Activated naive CD4-positive, alpha-beta T cell treated with anti-CD3 and anti-CD28 coated beads, Interleukin-2, amount 50 U/mL, for 72 hours (primary cell): ENCODE measurements at places on chromosomes 13 and 19. TPM values are rescaled to one million over a fixed set of nuclear protein-coding genes. Genes with fewer than 3 reads are reported as not detected.

DNA sequence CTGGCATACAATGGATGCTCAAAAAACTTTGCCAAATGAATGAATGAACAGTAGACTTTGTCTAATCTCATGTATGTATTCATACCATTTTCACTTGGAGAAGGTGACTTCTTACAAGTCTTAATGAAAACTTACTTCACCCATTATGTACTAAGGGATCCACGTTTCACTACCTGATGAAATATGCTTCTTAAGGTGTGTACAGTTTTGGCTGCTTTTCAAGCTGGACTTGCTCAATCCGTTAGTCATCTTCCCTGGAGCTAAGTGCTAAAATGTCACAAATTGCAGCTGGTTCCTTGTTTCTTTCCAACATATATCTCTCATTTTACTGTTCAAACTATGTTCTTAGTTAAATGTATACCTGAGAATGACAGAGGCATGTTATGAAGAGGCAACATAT is 4.2 kb upstream of the CCNA1 start:
- no peak for DNase-seq

- DNase-seq, result no peak
These were observed 25.5 kb downstream of the TSSK6 start for GRCh38 chr19:19489804-19490204.

- DNase-seq, result no peak
These were observed 103.9 kb downstream of the LMO7 start for GRCh38 chr13:75740031-75740430.

DNA sequence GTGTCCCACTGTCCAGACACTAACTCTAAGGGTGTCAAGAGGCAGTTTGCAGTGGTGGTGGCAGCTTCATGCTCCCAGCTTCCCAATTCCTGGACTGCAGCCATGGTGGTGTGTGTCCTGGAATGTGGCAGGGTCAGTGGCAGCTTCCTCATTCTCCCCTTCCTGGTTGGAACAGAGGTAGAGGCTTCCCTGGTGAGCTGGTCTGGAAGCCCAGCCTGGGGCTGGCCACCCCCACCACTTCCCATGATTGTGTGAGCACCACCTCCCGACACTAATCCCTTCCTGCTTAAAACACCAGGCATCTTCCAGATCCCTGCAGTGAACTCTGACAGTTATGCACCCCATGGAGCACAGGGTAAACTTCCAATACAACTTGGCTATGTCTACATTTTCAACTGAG is 134.9 kb downstream of the RAP2A start:
- no peak for DNase-seq

- DNase-seq, result no peak
These were observed 15.6 kb downstream of the EPS8L1 start for GRCh38 chr19:55091126-55091910.

- DNase-seq, result no peak
These were observed 270.9 kb downstream of the MZT1 start for GRCh38 chr13:72456486-72456885.

DNA sequence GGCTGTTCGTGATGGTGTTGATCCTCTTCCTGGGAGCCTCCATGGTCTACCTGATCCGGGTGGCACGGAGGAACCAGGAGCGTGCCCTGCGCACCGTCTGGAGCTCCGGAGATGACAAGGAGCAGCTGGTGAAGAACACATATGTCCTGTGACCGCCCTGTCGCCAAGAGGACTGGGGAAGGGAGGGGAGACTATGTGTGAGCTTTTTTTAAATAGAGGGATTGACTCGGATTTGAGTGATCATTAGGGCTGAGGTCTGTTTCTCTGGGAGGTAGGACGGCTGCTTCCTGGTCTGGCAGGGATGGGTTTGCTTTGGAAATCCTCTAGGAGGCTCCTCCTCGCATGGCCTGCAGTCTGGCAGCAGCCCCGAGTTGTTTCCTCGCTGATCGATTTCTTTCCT is 12.2 kb upstream of the C19orf33 start:
- no peak for DNase-seq

DNA sequence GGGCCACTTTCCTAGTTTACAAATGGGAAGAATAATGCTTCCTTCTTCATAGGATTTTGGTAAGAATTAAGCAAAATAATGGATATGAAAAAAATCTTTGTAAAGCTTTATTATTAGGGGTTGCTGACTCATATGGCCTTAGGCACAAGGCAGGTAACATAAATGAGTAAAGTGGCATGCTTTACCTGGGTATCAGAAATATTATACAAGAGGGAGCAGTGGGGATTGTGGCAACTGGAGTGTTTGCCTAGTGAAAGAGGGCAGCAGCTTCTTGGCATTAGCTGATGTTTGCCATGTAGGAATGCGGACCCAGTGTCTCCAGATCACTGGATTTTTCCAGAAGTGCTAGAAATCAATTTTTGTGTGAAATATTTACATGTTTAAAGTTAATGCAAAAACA is 19.5 kb downstream of the WDFY2 start:
- DNase-seq, result no peak

DNA sequence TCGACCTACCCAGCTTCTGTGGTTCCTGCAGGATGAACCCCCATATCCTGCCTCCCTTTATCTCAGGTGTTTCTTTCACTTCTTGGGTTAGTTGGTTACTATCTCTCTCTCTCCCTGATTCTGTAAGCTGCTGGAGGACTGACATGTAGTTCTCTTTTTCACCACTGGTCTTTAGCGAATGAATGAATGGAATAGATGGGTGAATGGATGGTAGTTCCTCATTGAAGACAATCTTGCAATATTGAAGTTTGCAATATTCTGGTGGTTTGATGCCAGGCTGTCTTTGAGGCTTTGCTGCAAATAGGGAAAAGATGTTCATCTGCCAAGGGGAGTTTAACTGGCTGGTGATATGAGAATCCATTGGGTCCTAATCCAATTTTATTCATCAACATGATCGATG is 120.2 kb downstream of the UBL3 start:
- DNase-seq, result no peak

DNA sequence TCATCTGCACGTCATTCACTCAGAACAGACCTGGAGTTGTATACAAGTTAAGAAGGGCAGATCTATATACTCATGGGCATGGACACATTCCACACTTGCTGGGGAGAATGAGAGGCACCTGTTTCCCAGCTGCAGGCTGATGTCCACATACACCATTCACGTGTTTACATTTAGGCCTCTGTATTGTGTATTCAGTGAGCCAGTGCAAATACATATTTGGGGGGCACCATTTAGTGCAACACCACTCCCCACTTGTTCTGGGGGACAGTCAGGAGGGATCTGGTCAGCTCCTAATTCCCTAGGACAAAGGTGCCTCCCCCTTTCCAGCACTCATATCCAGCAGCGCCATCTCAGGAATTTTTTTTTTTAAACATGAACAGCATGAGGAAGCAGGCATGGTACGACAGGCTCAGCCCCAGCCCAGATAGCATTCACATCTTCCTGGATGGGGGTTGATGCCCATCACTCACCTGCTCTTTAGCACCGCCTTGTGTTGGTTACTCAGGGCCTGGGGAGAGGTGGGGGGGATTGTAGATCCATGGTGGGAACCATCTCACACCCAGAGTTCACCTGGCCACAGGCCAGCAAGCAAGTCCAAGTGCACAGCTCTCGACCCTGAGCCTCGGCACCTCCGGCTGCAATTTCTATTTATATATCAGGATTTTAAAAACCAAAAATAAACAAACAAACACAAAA is 56.9 kb upstream of the ZNF254 start:
- DNase-seq, result no peak

DNA sequence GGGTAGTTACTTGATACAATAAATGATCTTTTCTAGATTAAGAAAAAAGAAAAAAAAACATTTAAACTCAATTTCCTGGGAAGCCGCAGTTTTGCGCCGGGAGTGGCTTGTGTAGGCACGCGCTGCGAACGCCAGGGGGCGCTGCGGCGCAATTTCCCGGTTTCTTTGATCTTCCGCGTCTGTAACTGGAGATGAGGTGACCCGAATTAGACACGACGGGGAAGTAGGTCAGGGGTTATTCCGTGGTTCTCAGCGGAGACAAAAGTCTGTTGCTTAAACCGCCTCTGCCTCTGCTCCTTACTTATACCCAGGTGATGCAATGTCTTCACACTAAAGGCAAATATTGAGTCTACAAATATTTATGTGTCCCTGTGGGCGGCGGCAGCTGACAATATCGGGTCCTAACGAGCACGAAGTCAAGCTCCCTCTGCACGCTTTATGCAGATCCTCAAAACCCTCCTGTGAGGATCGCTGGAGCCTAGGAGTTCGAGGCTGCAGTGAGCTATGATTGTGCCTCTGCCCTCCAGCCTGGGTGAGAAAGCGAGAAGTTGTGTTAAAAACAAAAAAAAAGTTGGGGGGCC is 15.2 kb downstream of the STXBP2 start:
- peak; percentile 85 for DNase-seq

DNA sequence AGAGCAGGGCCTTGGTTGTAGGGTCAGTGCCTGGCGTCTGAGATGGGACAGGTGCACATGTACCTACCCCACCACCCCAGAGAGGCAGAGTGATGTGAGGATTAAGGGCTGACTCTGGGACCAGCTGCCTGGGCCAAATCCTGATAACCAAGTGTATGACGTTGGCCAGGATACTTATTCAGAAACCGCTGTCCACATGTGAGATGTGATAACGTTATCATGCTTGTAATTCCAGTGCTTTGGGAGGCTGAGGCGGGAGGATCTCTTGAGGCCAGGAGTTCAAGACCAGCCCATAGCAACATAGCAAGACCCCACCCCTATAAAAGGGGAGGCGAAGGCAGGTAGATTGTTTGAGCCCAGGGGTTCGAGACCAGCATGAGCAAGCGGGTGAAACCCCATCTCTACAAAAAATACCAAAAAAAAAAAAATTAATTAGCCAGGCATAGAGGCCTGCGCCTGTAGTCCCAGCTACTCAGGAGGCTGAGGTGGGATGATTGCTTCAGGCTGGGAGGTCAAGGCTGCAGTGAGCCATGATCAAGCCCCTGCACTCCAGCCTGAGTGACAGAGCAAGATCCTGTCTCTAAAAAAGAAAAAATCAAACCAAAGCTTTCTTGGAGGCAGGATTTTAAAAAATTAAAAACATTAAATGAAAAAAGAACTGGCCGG is 10.0 kb downstream of the ADGRE5 start:
- no peak for DNase-seq

GRCh38 chr19:30943101-30943843 is 406.0 kb downstream of the TSHZ3 start:
- DNase-seq, result no peak

DNA sequence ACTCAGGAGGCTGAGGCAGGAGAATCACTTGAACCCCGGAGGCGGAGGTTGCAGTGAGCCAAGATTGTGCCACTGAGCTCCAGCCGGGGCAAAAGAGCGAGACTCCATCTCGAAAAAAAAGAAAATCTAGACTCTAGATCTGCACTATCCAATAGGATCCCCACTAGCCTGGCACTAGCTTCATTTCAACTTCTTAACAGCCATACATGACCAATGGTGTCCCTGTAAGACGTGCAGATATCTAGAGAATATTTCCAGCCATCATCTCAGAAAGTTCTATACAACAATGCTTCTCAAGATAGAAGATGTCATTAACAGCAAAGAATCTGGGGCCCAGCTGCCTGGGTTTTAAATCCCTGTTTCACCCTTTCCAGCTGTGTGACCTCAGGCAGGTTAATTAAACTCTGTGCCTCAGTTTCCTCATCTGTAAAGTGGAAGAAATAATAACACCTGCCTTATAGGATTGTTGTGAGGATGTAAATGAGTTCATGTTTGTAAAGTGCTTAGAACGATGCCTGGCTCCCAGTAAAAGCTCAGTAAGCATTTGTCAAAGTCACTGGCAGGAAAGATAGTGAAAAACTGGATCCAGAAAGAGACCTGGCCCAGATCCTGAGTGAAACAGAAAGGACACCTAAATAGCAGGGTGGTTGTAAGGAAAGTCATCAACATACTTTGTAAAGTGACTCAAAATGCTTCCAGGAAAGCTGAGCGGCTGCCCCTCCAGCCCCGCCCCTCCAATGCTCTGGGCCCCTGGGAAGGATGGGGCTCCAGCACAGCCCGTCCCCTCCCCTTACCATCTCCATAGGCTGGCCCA is 13.5 kb downstream of the WIZ start:
- no peak for DNase-seq

GRCh38 chr13:27712421-27712820 is 79.9 kb upstream of the GSX1 start:
- DNase-seq, result no peak

GRCh38 chr13:99496184-99497142 is 4.8 kb upstream of the TM9SF2 start:
- peak; percentile 79 for DNase-seq

- no peak for DNase-seq
These were observed 447.4 kb downstream of the EFNB2 start for GRCh38 chr13:106088085-106088484.

DNA sequence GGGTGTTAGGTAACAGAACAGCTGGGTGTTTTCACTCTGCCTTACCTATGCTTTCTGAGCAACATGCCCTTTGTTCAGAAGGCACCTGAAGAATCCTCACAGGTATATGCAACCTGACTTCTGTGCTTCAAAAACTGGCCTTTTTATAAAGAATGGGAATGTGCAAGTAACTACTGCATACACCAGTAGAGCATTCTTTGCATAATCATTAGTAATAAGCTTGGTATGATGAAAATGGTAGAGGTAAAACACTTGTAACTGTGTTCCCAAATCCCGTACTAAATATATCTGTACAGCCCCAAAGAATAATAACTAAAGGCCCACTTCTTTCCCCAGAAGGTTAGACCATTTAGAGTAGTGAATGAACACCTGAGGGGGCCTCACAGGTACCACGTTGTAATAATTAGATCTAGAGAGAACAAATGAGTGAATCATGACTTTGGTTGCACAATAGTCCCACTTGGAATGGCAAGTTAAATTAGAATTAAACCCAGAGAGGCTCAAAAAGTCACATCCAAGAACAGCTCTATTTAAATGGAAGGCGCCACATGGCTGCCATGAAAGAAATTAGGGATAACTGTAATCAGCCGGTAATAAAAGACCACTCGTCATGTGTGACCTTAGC is 413.9 kb downstream of the KLF12 start:
- no peak for DNase-seq

- no peak for DNase-seq
These were observed 727 bp downstream of the CERS1 start for GRCh38 chr19:18895038-18895823.

- DNase-seq, result no peak
These were observed 80.4 kb downstream of the EDNRB start for GRCh38 chr13:77838271-77838670.

GRCh38 chr19:15701757-15702533 is 25.9 kb upstream of the OR10H2 start:
- no peak for DNase-seq

S1PR2 gene
- total RNA-seq, result 7.7 TPM

MTMR6 gene
- 4.8 TPM for total RNA-seq

PVR gene
- total RNA-seq, result 23.4 TPM

CEACAM8 gene
- total RNA-seq, result not detected

FCGBP gene
- total RNA-seq, result 8.2 TPM

HTR2A gene
- not detected for total RNA-seq

HSH2D gene
- 23.9 TPM for total RNA-seq

RNF113B gene
- not detected for total RNA-seq

C19orf33 gene
- total RNA-seq, result not detected

FLT1 gene
- 25.5 TPM for total RNA-seq

GZMM gene
- 52.7 TPM for total RNA-seq

SRRM5 gene
- total RNA-seq, result 0.80 TPM
